ENCODE measurements at places on chromosomes 7 and 10.
A peak's percentile ranks its signal among the peaks of the same experiment; 100 is the strongest.

DNA sequence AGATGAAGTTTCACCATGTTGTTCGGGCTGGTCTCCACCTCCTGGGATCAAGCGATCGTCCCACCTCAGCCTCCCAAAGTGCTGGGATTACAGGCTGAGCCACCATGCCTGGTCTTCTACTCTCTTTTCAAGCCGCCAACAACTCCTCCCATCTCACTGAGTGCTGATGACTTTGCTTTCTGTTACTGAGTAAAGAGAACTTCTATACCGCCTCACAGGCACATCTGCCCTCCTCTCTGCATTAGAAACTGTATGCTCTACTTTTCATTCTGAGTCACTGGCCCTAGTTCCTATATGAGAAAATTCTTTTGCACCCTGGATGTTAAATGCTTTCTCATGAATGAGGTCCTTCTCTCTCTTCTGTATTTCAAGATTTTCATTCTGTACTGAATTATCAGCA lies 2.2 kb upstream of the ZNF239 start:
- no peak for DNase-seq

GRCh38 chr7:98518159-98518947 lies 98.7 kb upstream of the NPTX2 start:
- no peak for DNase-seq

DNA sequence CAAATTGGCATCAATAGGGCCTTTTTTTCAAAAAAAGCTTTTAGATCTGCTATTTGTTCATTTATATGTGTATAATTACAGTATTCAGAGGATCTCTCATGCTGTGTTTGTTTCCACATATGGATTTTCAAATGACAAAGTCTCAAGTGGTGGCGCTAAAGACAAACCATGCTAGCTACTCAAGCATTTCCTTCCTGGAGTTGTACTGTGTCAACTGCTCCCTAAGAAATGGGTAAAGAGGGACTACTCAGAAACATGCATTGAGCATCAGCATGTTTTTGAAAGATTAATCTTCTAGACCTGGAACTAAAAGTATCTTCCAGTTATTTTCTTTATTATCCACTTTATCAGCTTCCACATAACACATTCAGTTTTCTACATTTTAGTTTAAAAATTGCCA lies 12.7 kb downstream of the CNTNAP2 start:
- DNase-seq, result no peak

DNA sequence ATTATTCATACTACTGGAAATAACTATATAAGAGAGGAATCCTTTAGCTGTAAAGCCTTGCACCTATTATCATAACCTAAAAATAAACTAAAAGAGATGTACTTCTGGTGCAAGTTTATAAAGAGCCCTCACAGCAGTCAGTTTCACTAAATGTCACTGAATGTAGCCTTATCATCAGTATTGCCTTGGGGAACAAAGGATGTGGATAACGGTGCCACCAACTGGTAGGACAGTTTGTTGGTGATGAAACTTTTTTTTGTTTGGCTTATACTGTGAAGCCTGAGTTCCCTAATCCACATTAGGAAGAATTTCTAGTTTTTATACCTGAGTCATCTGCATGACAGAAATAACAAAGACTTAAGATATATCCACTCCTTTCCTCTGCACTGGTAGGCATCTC lies 117.9 kb upstream of the COL1A2 start:
- peak; percentile 63 for DNase-seq

Measured in iris pigment epithelial cell (primary cell).